ENCODE measurements at places on chromosomes 4 and X. TPM values are rescaled to one million over a fixed set of nuclear protein-coding genes. Genes with fewer than 3 reads are reported as not detected.

VCX3B gene
- total RNA-seq: not detected

DNA sequence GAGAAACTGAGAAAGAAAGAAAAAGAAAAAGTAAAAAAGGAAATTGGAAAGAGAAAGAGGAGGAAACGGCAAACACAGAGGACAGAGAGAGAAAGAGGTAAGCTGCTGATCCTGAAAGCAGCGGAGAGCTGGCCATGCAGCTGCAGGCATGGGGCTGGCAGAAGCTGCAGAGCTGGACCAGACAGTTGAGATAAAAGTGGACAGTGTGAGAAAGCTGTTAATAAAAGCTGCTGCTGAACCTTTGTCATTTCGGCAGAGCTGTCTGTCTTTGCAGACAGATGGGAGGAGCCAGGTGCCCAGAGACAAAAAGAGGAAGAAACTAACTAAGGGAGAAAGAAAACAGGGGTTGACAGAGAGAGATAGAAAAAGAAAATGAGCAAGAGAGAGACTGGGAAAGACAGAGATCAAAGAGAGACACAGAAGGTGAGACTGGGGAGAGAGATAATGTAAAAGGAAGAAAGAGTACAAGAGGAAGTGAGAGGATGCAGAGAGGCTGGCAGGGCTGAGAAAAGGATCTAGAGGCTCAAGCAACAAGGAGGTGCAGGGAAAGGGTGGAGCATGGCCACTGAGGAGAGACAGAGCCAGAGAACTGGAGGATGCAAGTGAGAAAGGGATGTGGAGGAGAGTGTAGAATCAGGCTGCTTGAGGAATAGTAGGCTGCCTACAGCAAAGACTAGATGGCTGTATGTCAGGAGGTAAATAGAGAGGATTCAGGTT is 376.8 kb upstream of the FGF16 start:
- no peak overlapping the region for H3K4me3 ChIP-seq
- no peaks in the 10 kb centered on the region for H3K4me1 ChIP-seq
- DNase-seq: no peak
- H3K36me3 ChIP-seq: no peaks in the 10 kb centered on the region
- no peaks in the 10 kb centered on the region for H3K27me3 ChIP-seq

DNA sequence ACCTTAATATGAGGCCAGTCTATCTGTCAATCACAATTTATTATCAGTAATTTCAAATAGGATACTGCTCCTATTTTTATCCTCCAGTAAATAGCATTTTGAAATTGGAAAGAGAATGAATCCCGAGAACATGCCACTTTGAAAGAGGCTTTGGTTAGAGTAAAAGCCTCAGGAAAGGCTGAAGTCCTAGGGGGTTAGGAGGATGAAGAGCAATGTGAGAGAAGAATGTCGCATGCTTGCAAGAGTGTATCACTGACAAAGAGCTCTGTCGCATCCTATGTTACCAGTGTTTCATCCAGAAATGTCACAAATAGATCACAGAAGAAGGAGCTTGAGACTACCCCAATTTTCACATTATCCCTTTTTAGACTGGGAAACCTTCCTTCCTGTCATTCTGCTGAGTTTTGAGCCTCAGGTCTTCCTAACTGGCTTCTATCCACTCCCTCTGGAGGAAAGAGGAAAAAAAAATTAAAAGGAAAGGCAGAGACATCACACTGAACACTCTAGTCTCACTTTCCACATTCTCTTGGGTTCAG is 39.8 kb downstream of the GPM6A start:
- no peaks in the 10 kb centered on the region for H3K4me1 ChIP-seq
- no peak for DNase-seq
- no peaks in the 10 kb centered on the region for H3K36me3 ChIP-seq
- no peak overlapping the region for H3K4me3 ChIP-seq
- H3K27me3 ChIP-seq: no peaks in the 10 kb centered on the region

GRCh38 chr4:1315836-1316536 is 26.3 kb downstream of the MAEA start:
- no peak overlapping the region for H3K4me3 ChIP-seq
- H3K4me1 ChIP-seq: peaks cover 3% of the 10 kb centered on the region
- H3K36me3 ChIP-seq: peaks cover 61% of the 10 kb centered on the region
- H3K27me3 ChIP-seq: no peaks in the 10 kb centered on the region
- no peak for DNase-seq
- no peak overlapping the region for H3K27ac ChIP-seq

LGI2 gene
- total RNA-seq: 2.2 TPM

DNA sequence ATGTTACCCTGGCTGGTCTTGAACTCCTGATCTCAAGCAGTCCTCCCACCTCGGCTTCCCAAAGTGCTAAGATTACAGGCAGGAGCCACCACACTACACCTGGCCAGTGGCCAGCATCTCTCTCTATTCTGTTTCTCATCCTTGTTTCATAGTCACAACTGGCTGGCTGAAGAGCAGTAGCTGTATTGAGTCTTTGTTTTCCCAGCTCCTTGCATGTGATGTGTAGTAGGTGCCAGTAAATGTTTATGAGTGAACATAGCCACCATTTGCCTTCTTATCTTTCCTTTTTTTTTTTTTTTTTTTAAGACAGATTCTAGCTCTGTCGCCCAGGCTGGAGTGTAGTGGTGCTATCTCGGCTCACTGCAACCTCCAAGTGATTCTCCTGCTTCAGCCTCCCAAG is 23.6 kb downstream of the NUDT9 start:
- peaks cover 52% of the 10 kb centered on the region for H3K36me3 ChIP-seq
- no peak overlapping the region for H3K4me3 ChIP-seq
- no peak overlapping the region for H3K27ac ChIP-seq
- H3K27me3 ChIP-seq: no peaks in the 10 kb centered on the region

Data from ascending aorta (tissue), 2 donors.